ENCODE measurements at places on chromosomes 7 and 10. TPM values are rescaled to one million over a fixed set of nuclear protein-coding genes. Genes with fewer than 3 reads are reported as not detected.
A peak's percentile ranks its signal among the peaks of the same experiment; 100 is the strongest.

DNA sequence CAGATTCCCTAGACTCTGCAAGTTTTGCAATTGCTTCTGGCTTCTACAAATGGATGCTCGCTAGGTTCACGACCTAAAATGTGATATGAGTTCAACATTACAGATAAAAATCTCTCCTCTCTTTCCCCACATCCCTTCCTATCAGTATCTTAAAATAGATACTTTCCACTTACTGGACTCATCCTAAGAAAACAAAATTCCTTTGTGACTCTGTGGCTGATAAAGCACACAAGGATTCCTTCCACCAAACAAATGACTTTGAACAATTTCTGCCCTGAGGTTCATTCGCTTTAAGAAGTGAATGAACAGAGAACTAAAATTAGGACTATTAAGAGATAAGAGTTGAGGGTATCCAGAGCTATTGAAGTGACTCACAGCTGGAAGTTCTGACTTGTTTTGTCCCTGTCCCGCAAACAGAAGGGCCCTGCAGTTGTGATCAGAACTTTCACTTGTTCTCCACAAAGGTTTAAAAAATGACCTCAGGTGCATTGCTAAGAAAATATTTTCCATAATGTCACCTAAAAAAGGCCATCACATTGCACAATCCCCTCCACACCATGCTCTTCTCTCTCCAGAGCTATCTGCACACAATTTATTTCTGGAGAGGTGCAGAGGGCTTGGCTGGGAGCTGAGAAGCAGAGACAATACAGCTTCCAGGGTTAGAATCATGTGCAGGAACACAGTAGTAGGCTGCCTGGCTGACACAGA, 96.1 kb downstream of the PIP4K2A start:
- DNase-seq, result peak; percentile 65

Gene MUC12
- total RNA-seq, result not detected

- no peak for DNase-seq
Measured at GRCh38 chr7:156823435-156823834, 69.5 kb downstream of the LMBR1 start.

Gene DLG5
- total RNA-seq, result 21.2 TPM

Gene TLX1
- total RNA-seq, result not detected

DNA sequence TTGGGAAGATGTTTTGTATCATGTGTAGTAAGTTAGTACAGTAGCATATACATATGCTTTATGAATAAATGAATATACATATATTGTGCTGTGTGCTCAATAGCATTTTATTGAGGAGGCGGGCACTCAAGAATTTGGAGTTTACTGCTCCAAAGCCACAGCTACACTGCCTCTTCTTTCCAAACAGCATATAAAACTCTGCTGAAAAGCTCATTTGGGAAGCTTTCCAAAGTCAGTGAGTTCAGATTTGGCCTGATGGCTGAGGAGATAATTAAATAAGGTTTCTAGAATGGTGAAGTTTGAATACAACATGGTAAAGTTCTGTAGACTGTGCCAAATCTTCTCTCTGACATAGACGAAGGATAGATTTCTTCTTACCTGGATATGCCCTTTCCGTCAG, 29.8 kb downstream of the CDK1 start:
- DNase-seq, result no peak

DNA sequence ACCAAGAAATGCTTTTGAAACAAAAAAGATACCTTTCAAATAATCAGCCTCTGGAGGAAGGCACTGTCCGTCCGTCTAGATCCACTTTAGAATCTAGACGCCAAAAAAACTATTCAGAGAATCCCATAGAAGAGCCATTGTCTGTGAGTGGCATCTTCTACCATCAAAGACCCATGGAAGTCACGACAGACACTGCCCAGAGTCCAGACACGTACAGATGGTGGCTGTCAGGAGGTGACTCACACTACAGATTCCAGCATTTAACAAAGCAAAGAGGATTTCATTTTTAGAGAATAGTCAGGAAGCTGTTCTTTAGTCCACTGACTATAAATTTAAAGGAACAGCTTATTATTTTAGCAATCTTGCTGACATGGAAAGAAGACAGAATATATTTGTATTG, 11.7 kb downstream of the C1QL3 start:
- no peak for DNase-seq

GRCh38 chr7:7897949-7898515, 70.6 kb upstream of the GLCCI1 start:
- no peak for DNase-seq

GRCh38 chr10:28425422-28425821, 107.5 kb upstream of the WAC start:
- DNase-seq, result no peak

DNA sequence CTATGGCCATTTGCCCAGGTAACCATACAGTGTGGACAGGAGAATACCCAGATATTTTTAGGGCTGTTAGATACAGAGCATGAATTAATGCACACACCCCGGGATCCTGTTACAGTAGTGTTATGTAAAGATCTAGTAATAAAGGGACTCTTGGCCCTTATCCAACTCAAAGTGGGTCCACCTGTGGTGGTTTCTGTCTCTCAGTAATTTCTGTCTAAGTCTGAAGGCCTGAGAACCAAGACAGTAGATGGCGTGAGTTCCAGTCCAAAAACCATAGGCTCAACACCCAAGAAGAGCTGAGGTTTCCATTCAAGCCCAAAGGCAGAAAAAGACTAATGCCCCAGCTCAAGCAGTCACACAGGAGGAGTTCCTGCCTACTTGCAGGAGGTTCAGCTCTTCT, 277.7 kb downstream of the ZEB1 start:
- no peak for DNase-seq

- DNase-seq, result no peak
Measured at GRCh38 chr7:125727215-125727614, 797.6 kb upstream of the POT1 start.

GRCh38 chr10:75883081-75884072, 452.0 kb downstream of the LRMDA start:
- DNase-seq, result no peak

Gene PLA2G12B
- not detected for total RNA-seq

GRCh38 chr7:101882005-101882421, 64.6 kb downstream of the CUX1 start:
- DNase-seq, result peak; percentile 88

DNA sequence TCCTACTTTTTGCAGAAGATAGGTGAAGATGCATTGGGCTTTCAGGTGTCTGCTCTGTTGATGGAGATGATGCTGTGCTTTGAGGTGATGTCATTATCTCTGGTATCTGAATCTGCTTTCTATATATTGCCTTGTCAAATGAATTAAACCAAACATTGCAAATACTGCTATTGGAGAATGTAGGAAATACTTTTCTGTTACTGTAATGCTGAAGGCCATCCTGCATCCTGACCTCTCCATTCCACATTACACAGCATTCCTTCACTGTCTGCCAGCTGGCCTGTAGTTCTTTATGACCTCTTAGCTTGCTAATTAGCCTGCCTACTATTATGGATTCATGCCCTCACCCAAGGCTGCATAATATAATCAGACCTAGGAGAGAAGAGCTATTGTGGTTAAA, 73.2 kb downstream of the VCL start:
- peak; percentile 56 for DNase-seq

Gene CCDC172
- not detected for total RNA-seq

- DNase-seq, result no peak
Measured at GRCh38 chr7:148800677-148801076, 83.4 kb downstream of the EZH2 start.

Gene GSTO2
- 15.1 TPM for total RNA-seq

Gene FAM171A1
- 9.3 TPM for total RNA-seq

DNA sequence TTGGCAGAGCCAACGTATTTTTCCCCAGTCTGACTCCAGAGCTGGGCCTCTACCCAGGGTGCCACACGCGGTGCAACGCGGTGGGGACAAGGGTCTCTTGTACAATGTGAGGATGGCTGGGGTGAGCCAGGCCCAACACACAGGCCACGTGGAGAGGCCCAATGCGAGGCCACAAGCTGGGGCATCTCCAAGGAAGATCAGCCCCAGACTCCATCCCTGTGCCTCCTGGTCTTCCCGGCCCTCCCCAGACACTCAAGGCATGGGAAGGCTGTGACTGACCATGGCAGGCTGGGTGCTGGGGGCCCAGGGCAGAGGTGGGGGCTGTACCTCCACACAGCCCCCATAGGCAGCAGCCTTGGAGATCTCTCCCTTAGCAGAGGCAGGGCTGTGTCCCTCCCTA, 135.3 kb upstream of the FAM20C start:
- no peak for DNase-seq

- no peak for DNase-seq
Measured at GRCh38 chr7:105885387-105886111, 9.2 kb upstream of the ATXN7L1 start.

DNA sequence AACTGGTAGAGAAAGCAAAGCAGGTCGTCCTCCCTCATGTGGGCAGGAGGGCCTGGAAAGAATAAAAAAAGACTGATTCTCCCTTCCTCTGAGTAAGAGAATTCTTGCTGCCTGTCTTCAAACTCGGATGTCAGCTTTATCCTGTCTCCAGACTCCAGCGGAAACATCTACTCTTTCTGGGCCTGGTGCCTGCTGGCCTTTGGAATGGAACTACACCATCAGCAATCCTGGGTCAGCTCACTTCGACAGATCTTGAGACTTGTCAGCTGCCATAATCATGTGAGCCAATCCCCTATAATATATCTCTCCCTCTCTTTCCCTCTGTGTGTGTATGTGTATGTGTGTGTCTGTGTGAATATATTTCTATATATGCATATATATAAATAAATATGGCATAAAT, 411.0 kb upstream of the DPP6 start:
- DNase-seq, result no peak

Gene MRPL43
- total RNA-seq, result 128 TPM

Gene ABCC2
- 68.4 TPM for total RNA-seq

DNA sequence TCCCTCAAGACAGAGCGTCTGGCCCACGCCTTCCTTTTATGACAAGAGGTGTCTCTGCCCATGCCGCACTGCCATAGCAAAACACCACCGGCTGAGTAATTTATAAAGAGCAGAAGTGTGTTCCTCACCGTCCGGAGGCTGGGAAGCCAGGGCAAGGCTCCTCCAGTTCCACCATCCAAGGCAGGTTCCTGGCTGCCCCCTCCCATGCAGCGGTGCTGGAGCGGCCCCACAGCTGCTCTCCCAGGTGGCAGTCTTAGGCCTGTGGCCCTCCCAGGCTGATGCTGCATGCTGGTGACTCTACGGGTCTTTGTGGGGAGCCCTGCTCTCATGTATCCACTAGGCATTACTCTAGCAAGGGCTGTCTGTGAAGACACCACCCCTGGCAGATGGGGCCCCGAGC, 113.1 kb downstream of the TCERG1L start:
- DNase-seq, result no peak

Gene EFCAB10
- total RNA-seq, result 2.3 TPM

DNA sequence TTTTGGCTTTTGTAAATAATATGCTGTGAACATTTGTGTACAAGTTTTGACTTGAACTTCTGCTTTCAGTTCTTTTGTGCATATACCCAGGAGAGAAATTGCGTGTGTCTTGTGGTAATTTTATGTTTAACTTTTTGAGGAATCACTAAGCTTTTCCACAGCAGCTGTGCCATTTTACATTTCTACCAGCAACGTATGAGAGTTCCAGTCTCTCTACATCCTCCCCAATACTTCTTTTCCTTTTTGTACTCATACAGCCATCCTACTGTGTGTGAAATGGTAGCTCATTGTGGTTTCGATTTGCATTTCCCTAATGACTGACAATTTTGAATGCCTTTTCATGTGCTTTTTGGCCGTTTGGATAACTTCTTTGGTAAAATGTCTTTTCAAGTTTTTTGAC, 66.3 kb upstream of the INHBA start:
- no peak for DNase-seq

- DNase-seq, result no peak
Measured at GRCh38 chr10:42929993-42930392, 146.9 kb upstream of the RET start.

- no peak for DNase-seq
Measured at GRCh38 chr10:28293236-28294168, 9.4 kb downstream of the MPP7 start.

DNA sequence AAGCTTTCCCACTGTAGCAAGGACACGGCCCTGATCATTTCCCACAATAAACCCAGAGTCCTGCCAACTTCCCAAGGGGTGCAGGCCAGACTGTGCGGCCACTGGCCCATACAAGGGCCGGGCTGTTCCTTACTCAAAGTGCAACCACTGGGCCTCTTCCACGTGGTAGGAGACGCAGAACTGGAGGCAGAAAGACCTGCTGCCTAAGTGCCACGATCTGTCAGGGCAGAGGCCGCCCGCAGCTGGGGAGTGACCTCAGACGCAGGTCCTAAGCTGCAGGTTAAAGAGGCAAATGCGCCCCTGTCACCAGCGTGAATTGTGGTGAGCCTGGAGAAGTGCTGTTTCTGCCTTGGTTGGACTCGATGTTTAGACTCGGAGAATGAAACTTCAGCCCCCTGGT, 26.2 kb downstream of the GPER1 start:
- DNase-seq, result no peak

Gene TAS2R4
- not detected for total RNA-seq

GRCh38 chr10:103627111-103627892, 133.8 kb downstream of the NEURL1 start:
- no peak for DNase-seq

DNA sequence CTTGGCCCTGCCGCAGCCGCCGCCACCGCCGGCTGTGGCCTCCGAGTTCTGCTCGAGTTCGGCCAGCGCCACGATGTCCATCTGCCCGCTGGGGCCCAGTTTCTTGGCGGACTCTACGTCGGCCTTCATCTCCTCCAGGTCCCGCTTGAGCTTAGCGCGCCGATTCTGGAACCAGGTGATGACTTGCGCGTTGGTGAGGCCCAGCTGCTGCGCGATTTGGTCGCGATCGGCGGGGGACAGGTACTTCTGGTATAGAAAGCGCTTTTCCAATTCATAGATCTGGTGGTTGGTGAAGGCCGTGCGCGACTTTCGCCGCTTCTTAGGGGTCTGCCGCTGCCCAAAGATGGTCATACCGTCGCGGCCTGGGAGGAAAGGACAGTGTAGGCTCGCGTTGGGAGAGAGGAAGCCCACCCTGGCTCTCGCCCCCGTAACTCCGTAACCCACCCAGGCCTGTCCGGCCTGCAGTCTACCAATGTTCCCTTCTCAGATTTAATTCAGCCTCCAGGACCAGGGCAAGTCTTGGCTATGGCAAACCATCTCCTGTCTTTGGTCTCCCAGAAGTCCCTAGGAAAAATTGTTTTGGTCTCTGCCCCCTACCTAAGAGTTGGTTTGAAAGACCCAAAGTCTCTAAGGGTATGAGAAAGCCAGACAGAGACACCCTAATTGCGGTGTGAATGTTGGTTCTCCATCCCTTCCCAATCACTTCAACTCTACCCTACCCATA, 1.7 kb downstream of the LBX1 start:
- DNase-seq, result no peak

Gene SGPL1
- 25.5 TPM for total RNA-seq
